ENCODE measurements at places on chromosomes 11 and 22. TPM values are rescaled to one million over a fixed set of nuclear protein-coding genes. Genes with fewer than 3 reads are reported as not detected.

GRCh38 chr11:80103142-80103859 lies 662.5 kb upstream of the TENM4 start:
- DNase-seq: no peak

DNA sequence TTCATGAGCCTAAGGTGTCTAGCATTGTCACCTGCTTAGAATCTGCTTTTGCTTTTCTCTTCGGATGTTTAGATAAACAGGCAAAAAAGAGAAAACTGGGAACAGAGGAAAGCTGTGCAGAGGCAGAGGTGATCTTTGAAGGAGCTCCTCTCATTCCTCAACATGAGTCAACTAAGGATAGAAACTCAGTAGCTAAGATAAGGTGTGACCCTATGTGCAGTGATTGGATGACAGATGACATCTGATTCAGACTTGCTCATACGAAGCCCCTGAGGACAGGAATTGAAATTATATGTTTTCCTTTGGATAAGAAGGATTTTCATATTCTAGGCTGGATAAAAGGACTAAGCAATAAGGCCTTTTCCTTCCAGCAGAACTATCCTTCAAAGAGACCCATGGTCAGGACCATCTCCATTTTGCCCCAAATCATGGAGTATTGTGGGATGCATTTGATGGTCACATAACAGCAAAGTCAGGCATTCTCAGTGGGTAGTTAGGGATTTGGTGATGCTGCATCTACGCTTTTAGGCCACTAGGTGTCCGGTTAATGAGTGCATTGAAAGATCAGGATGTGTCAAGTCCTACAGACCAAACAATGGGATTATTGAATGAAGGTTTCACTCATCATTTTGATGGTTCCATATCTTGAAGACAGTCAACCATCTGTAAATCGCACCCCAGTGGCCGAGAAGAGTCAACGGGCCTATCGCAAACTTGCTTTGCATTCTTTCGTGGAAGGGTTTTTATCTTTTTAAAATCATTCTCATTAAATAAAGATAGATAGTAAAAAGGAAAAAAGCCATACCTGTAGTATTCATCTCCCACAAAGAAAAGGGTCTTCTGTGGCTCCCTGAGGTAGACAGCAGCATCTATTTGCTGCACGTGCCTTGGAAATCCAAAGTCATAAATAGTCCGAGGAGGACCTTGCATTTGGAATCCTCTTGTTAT lies 32.2 kb downstream of the MMP20 start:
- DNase-seq: no peak

DNA sequence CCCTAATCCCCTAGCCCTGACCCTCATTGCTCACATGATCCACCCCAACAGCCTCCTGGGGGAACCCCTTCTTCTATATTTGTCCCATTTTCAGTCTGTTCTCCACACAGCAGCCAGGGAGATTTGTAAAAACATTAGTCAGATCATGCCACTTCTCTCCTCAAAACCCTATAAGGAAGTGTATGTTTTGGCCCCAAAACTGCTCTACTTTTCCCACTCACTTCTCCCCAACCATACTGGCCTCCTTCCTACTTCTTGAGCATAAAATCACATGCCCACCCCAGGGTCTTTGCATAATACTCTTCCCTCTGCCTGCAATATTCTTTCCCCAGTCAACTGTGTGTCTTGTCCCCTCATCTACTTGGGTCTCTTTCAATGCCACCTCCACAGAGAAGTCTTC lies 4.7 kb upstream of the SLC22A12 start:
- DNase-seq: no peak

DNA sequence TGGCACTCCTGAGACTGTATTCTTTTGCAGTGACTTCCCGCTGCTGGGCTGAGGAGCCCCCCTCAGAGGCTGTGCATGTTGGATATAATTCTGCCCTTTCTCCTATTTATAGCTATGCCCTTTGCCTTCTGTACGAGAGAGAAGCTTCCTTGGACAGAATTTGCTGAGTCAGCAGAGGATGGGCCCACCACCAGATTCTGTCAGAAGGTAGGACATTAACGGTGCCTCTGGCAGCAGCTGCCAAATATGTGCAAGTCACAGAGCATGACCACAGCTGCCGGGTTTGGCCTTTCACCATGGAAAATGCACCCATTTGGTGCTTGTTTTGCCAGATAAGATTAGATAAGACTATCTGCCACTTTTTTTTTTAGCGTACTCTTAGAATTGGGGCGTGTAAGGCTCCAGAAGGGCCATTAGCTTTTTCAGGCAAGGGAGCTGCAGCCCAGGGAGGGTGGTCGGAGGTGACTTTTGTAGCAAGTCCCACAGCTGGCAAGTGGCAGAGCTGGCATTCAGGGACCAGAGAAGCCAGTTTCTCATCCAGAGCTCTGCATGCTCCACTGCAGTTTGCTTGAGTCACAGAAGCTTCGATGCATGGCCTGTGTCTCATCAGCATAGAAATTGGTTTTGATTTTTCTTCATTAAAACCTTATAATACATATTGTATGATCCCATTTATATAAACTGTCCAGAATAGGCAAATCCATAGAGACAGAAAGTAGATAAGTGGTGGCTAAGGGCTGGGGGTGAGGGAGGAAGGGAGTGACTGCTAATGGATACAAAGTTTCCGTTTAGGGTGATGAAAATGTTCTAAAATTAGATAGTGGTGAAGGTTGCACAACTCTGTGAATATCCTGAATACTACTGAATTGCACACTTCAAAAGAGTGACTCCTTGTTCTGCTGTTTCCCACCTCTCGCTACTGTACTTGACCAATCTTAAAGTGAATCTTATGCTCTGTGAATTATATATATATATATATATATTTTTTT lies 15.8 kb downstream of the UPB1 start:
- DNase-seq: no peak

Gene SLC25A45
- 4.6 TPM for total RNA-seq
